Fibroblast of skin of right biceps (primary cell): ENCODE measurements at places on chromosomes 12 and 14.
A peak's percentile ranks its signal among the peaks of the same experiment; 100 is the strongest.

DNA sequence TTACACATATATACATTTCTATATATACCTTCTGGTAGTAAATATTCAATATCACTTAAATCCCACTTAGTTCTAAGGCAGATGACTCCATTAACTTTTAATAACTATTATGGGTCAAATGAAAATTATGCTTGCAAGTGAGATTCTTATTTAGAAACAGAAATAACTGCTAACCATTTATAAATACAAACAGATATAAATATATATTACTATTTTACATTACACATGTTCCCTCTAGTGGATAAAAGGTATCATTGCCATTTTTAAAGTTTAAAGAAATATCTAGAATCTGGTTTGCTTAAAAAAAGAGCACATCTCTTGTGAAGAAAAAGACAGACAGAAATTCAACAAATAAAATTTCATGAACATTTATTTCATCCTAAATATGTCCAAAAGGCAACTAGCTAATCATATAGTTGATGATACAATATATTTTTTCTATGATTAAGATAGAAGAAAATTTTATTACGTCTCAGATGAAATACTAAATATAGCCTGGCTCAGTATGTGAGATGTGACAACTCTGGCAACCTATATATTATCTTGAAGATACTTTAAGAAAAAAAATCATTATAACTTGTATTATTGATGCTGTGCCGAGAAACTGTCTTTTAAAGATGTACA, 11.7 kb upstream of the RAD51AP1 start:
- DNase-seq: peak; percentile 11

DNA sequence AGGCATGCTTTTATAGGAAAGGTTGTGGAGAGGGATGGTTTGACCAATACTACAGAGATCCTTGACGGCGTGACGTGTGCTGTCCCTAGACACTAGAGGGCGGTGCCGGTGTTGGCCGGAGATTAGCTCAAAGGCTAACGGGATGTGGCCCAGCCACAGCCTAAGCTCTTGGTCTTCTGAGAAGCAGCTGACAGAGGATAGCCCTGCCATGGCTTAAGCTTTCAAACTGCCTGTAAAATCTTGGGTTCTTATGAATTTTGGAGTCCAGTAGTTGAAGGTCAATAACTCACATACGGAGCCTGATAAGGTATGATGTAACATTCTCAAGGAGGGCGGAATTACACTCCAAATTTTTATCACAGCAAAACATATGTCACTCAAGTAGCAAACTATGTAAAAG, 515.7 kb upstream of the ATXN7L3B start:
- peak; percentile 43 for DNase-seq

GRCh38 chr12:19482036-19482435, 42.7 kb downstream of the AEBP2 start:
- no peak for DNase-seq

DNA sequence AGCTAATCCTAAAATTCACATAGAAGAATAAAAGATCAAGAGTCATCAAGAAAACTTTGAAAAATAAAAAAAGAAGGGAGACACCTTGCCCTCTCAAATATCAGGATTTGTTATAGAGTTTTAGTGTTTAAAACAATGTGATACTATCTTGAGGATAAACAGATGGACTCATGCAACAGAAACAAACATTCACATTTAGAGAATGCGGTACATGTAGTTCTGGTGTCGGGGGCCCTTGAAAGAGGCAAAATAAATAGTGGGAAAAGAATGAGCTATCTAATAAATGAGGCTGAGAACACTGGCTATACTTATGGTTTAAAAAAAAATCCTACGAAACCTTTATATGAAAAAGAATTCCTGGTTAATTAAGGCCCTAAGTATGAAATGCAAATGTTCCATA, 127.7 kb downstream of the LLPH start:
- no peak for DNase-seq

- peak; percentile 92 for DNase-seq
Observed at GRCh38 chr14:59332727-59333126, 132.5 kb downstream of the GPR135 start.

- no peak for DNase-seq
Observed at GRCh38 chr14:99589651-99590530, 14.1 kb downstream of the CCDC85C start.

DNA sequence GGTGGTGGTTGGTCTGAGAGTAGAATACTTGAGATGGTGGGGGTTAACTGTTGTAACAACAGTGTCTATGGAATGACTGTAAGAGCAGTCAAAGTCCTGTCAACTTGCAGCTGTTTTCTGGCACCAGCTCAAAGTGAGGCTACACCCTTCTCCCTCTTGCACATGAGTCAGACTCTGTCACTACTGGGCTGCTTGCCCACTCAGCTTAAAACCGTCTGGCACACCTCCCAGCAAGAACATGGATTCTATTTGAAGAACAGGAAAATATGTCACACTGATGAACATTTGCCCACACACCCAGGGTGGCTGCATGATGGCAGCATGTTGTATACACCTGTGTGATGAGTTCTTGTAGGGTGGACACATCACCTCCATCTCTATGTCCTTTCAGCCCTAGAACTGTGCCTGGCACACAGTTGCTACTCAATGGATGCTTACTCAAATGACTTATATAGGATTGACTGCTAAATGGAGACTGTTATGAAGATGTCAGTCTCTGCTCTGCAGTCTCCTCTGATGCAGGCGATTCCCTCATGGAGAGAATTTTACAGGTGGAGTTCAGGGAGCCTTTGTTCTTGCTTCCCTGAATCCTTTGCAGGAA, 19.3 kb upstream of the SERPINA6 start:
- DNase-seq: peak; percentile 100

DNA sequence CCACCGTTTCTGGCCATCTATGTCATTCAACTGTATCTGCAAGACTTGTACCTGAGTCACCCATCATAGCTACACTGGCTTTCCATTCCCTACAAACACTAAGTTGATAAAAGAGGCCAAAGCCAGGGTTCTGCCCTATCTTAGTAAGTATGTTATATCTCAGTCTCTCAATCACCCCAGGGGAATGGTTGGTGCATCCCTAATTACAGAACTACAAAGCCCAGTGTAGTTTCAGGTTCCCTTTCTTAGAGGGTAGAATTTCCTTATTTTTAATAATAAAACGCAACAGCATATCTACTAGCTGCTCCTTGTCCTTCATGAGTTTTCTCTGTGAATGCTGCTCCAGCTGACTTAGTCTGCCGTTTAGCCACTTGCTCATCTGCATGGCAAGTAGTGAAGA, 57.6 kb downstream of the ST8SIA1 start:
- no peak for DNase-seq

DNA sequence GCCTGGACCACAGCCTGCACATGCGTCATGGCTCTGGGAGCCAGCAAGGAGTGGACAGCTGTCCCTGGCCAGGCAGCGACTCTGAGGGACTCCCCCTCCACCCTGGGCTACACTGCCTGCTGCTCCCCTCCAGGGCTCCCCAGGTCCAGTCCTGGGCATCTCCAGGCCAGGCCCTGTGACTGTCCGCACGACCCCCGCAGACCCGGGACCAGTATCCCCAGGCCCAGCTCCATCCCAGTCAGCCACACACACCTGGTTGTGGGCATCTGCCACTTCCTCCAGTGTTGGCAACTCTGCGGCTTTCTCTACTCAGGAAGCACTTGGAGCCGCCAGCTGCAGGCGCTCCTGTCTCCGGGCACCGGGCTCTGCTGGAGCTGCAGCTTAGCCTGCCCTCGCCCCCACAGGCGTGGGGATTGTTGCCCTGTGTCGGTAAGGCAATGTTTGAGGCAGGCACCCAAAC, 2.4 kb downstream of the ULK1 start:
- no peak for DNase-seq

GRCh38 chr14:76669770-76670169, 91.5 kb upstream of the VASH1 start:
- DNase-seq: no peak

DNA sequence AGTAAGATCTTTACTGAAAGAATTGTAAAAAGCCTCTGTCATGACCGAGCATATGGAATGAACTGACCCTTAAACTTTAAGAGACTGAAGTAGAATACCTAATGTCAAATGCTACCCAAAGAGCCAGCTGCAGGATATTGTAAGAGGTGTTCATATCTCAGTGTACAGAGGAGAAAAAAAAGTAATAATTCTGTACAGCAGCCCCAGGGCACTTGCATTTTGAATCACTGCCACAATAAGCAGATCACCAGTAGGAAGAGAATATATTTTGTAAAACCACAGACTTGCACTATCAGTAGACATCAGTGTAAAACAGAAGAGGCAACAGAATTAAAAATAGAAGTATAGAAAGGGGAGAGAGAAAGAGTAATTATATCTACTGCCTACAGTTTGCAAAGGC, 162.6 kb downstream of the PPFIA2 start:
- DNase-seq: no peak

- DNase-seq: no peak
Observed at GRCh38 chr12:68094195-68094594, 65.3 kb downstream of the IFNG start.

DNA sequence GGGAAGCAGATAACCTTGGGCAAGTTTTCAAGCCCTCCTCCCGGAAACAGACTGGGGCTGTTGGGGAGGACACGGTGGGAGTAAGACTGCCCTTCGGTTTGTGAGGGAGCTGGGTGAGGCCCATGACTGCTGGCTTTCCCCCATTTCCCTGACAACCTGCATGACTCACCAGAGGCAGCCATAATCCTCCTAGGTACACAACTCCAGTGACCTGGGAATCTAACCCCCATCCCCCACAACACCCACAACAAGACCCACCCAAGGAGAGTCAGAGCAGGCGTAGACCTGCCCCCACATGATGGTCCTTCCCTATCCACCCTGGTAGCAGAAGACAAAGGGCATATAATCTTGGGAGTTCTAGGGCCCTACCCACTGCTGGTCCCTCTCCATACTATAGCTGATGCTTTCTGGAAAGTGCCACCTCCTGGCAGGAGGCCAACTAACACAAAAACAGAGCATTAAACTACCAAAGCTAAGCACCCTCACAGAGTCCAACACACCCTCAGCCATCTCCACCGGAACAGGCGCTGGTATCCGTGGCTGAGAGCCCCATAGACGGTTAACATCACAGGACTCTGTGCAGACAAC, 14.8 kb downstream of the DDX24 start:
- DNase-seq: no peak

DNA sequence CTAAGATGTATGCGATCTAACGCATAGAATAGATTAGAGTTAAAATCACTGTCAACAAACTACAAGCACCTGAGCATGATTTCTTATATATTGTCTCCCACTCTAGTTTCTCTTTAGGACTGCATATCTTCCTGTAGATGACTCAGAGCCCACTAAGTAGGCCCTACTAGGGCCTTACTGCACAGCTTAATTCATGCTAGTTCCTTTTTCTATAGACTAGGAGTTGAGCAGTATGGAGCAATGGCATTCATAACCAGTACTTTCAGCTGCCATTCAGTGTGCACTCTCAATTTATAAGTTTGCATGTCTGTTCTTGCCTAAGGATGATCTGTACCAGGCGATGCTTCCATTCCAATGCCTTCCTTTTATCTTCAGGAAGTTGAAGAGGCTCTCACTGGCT, 103.5 kb downstream of the METTL25 start:
- DNase-seq: no peak

DNA sequence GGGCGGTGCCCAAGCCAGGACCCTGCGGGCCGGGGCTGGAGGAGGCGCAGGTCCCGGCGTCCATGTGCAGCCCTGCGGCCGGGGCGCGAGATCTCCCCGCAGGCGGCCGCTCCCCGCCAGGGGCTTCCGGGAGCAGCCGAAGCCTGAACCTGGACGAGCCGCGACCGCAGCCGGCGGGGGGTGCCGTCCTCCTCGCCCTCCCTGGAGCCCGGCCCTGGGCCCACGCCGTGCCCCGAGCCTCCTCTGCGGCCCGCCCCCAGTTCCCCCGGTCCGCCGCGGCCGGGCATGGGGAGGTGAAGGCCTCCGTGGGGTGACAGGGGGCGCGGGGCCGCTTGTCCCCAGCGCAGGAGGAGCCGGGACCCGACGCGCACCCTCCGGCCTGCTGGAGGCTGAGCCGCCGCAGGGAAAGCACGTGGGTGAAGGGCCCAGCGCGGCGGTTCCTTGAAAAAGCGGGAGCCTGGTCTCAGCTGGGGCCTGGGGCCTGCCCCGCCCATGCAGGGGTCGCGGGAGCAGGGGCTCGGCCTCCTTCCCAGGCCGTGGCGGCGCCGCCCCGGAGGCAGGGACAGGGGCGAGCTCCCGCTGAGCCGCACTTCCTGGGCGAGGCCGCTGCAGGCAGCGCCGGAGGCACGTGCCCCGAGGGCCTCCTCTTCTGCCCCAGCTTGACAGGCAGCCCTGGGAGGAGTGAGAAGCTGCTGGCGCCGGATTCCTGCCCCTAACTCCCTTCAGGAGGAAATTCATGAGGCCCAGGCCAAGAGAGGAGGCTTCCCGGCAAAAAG, 55.6 kb upstream of the PPP2R5C start:
- peak; percentile 40 for DNase-seq

DNA sequence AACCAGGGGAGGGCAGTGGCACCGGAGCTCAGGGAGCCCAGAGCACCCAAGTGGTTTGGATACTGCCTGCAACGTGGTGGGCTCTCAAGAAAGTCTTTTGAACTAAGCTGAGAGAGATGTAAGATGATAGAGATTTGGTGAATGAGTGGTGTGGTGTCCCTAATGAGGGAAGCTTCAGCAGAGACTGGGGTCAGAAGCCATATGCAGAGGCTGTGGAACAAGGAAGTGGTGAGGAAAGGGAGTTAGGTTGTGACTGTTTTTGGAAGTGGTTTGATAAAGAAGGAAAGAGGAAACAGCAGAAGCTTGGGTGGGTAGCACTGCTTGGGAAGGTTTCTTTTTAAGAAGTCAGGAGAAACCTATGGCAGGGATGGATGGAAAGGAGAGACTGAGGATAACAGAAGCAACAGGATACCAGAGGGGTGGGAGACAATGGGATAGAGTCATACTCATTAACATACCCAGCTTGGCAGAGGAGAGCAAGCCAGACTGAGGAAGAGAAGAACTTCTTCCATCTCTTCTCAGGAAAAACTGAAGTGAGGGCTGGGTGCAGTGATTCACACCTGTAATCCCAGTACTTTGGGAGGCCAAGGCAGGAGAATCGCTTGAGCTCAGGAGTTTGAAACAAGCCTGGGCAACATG, 24.1 kb downstream of the SLC4A8 start:
- DNase-seq: no peak

- no peak for DNase-seq
Observed at GRCh38 chr12:64665514-64665913, 55.2 kb downstream of the RASSF3 start.

DNA sequence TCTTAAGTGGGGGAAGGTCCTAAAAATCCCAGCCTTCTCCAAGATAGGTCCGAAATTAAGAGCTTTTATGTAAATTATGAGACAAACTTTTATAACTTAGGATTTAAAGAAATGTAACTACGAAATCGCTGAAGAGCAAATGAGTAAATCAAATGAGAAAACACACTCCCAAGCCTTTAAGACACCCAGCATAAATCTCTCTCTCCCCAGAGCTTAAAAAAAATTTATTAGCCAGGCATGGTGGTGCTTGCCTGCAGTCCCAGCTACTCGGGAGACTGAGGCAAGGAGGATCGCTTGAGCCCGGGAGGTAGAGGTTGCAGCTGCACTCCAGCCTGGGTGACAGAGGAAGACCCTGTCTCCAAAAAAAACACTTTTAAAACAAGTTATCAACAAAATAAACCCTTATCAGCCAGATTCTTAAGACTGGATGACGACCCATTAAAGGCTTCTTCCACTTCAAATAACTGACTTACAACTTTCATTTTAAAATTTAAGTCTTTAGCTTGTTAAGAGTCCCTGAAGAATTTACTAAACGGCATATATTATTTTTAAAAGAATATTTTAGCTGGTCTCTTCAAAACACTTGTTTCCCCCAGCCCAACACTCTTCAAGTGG, 3.2 kb downstream of the PTGES3 start:
- DNase-seq: no peak
